Naive B cell (primary cell): ENCODE measurements at places on chromosomes 16 and 17.

- DNase-seq, result peak; percentile 44
- peak overlapping the region; percentile 92 for H3K27ac ChIP-seq
- peak overlapping the region; percentile 52 for H3K4me3 ChIP-seq
Observed at GRCh38 chr17:29726715-29727252, 104.1 kb upstream of the CORO6 start.

GRCh38 chr16:74726716-74727115 lies 26.1 kb upstream of the MLKL start:
- DNase-seq, result no peak
- no peak overlapping the region for H3K4me3 ChIP-seq
- H3K27ac ChIP-seq, result no peak overlapping the region
- peaks cover 19% of the 10 kb centered on the region for H3K36me3 ChIP-seq
- no peaks in the 10 kb centered on the region for H3K4me1 ChIP-seq

DNA sequence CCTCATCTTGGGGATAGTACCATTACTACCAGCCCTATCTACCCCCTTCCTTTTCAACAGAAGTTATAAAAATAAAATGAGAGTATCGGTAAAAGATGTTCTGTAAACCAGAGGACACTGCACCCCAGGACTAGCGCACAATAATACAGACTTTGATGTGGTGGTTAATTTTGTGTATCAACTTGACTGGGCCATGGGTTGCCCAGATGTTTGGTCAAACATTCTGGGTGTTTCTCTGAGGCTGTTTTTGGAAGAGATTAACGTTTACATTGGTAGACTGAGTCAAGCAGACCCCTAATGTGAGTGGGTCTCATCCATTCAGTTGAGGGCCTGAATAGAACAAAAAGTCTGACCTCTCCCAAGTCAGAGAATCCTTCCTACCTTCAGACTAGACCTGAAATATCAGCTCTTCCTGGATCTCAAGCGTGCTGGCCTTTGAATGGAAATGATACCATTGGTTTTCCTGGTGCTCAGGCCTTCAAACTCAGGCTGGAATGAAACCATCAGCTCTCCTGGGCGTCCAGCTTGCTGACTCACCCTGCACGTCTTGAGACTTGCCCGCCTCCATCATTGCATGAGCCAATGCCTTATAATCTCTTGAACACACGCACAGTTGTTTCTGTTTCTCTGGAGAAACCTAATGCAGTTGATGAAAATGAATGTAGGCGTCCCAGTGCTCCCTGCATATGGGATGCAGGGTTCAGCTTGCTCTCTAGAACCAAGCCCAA lies 10.1 kb downstream of the MRM1 start:
- no peak overlapping the region for H3K4me3 ChIP-seq
- peaks cover 8% of the 10 kb centered on the region for H3K4me1 ChIP-seq
- DNase-seq, result no peak
- peaks cover 6% of the 10 kb centered on the region for H3K36me3 ChIP-seq
- no peak overlapping the region for H3K27ac ChIP-seq
- H3K27me3 ChIP-seq, result no peaks in the 10 kb centered on the region

GRCh38 chr17:27488231-27488630 lies 32.0 kb downstream of the KSR1 start:
- H3K4me3 ChIP-seq, result no peak overlapping the region
- DNase-seq, result no peak
- no peaks in the 10 kb centered on the region for H3K36me3 ChIP-seq
- peaks cover 42% of the 10 kb centered on the region for H3K4me1 ChIP-seq
- H3K27ac ChIP-seq, result peak overlapping the region; percentile 29
- H3K27me3 ChIP-seq, result no peaks in the 10 kb centered on the region

- peaks cover 5% of the 10 kb centered on the region for H3K36me3 ChIP-seq
- peaks cover 45% of the 10 kb centered on the region for H3K27me3 ChIP-seq
- no peak overlapping the region for H3K27ac ChIP-seq
- no peak for DNase-seq
Observed at GRCh38 chr17:74520790-74521480, 10.3 kb downstream of the CD300LB start.

- no peaks in the 10 kb centered on the region for H3K36me3 ChIP-seq
- peaks cover 19% of the 10 kb centered on the region for H3K4me1 ChIP-seq
- H3K4me3 ChIP-seq, result peak overlapping the region; percentile 42
- DNase-seq, result no peak
- H3K27me3 ChIP-seq, result peaks cover 66% of the 10 kb centered on the region
Observed at GRCh38 chr16:85334718-85335583, 222.7 kb upstream of the CIBAR2 start.

- no peak overlapping the region for H3K4me3 ChIP-seq
- no peak overlapping the region for H3K27ac ChIP-seq
- no peaks in the 10 kb centered on the region for H3K4me1 ChIP-seq
Observed at GRCh38 chr17:52995147-52995546, 827.6 kb upstream of the KIF2B start.

- no peak overlapping the region for H3K27ac ChIP-seq
- peaks cover 23% of the 10 kb centered on the region for H3K27me3 ChIP-seq
- no peaks in the 10 kb centered on the region for H3K36me3 ChIP-seq
Observed at GRCh38 chr17:34146440-34147043, 108.5 kb upstream of the CCL2 start.

GRCh38 chr17:37543637-37544052 lies 54.0 kb downstream of the DUSP14 start:
- no peaks in the 10 kb centered on the region for H3K27me3 ChIP-seq
- no peak for DNase-seq
- peaks cover 8% of the 10 kb centered on the region for H3K4me1 ChIP-seq
- H3K36me3 ChIP-seq, result peaks cover 9% of the 10 kb centered on the region

- peaks cover 6% of the 10 kb centered on the region for H3K36me3 ChIP-seq
- no peak overlapping the region for H3K4me3 ChIP-seq
- H3K27ac ChIP-seq, result no peak overlapping the region
Observed at GRCh38 chr17:14499976-14500375, 199.1 kb downstream of the HS3ST3B1 start.

- peaks cover 25% of the 10 kb centered on the region for H3K4me1 ChIP-seq
- no peak for DNase-seq
- H3K27ac ChIP-seq, result peak overlapping the region; percentile 47
- no peaks in the 10 kb centered on the region for H3K27me3 ChIP-seq
- peaks cover under 1% of the 10 kb centered on the region for H3K36me3 ChIP-seq
- no peak overlapping the region for H3K4me3 ChIP-seq
Observed at GRCh38 chr16:69467531-69468204, 43.2 kb downstream of the CYB5B start.

DNA sequence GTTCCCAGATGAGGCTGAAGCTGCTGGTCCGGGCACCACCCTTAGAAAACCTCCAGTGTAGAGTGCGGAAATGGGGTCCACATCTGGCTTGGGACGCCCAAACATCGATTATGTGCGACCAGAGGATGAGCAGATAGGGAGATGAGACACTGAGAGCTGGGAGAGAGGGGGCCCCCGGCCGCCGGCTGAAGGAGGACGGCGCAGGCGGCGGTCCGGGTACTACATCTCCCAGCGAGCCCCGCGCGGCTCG lies 182 bp upstream of the SPECC1 start:
- H3K27me3 ChIP-seq, result peaks cover 54% of the 10 kb centered on the region
- H3K4me1 ChIP-seq, result peaks cover 7% of the 10 kb centered on the region
- no peak overlapping the region for H3K27ac ChIP-seq
- H3K4me3 ChIP-seq, result peak overlapping the region; percentile 96
- DNase-seq, result no peak
